Kidney (tissue), 22 donors: ENCODE measurements at places on chromosomes 6 and 20. TPM values are rescaled to one million over a fixed set of nuclear protein-coding genes. Genes with fewer than 3 reads are reported as not detected.
A peak's percentile ranks its signal among the peaks of the same experiment; 100 is the strongest.

GRCh38 chr6:34317172-34317477, 68.3 kb upstream of the SMIM29 start:
- no peaks in the 10 kb centered on the region for H3K4me1 ChIP-seq
- no peak overlapping the region for H3K4me3 ChIP-seq
- H3K27ac ChIP-seq = no peak overlapping the region
- DNase-seq = no peak
- H3K36me3 ChIP-seq = no peaks in the 10 kb centered on the region
- H3K27me3 ChIP-seq = no peaks in the 10 kb centered on the region

- no peak overlapping the region for H3K27ac ChIP-seq
- DNase-seq = no peak
- H3K27me3 ChIP-seq = no peaks in the 10 kb centered on the region
- no peaks in the 10 kb centered on the region for H3K36me3 ChIP-seq
Measured at GRCh38 chr20:59616306-59616705, 12.0 kb downstream of the PHACTR3 start.

DNA sequence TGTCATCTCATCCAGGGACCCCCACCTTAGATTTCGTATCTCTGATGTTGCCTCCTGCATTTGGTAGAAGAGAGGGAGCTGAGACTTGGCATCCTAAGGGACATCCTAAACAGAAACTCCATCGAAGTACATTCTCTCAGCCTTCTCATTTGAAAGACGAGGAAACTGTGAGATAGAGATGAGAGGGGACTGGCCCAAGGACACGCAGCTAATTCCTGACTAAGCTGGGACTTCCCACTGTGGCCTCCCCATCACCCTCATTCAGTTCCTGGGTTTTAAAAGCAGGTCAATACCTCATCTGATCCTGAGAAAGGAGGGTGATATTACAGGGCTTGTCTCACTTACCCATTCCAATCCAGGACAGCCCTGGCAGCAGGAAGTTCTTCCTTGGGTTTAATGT, 855 bp upstream of the WFDC5 start:
- no peak for DNase-seq
- H3K4me1 ChIP-seq = no peaks in the 10 kb centered on the region
- no peak overlapping the region for H3K27ac ChIP-seq
- H3K4me3 ChIP-seq = no peak overlapping the region
- no peaks in the 10 kb centered on the region for H3K27me3 ChIP-seq
- no peaks in the 10 kb centered on the region for H3K36me3 ChIP-seq

- H3K4me1 ChIP-seq = no peaks in the 10 kb centered on the region
- no peak for DNase-seq
- no peaks in the 10 kb centered on the region for H3K36me3 ChIP-seq
Measured at GRCh38 chr6:144893680-144894151, 608.6 kb downstream of the UTRN start.

- H3K4me1 ChIP-seq = peaks cover 17% of the 10 kb centered on the region
- DNase-seq = no peak
- no peak overlapping the region for H3K4me3 ChIP-seq
- no peaks in the 10 kb centered on the region for H3K27me3 ChIP-seq
- H3K27ac ChIP-seq = peak overlapping the region; percentile 71
Measured at GRCh38 chr20:63706027-63706695, 1.6 kb downstream of the ARFRP1 start.

- no peaks in the 10 kb centered on the region for H3K27me3 ChIP-seq
- H3K4me1 ChIP-seq = no peaks in the 10 kb centered on the region
- no peak for DNase-seq
- H3K36me3 ChIP-seq = peaks cover 2% of the 10 kb centered on the region
Measured at GRCh38 chr6:106560996-106561685, 68.2 kb downstream of the RTN4IP1 start.

GRCh38 chr6:6712449-6713403, 124.2 kb downstream of the LY86 start:
- H3K4me3 ChIP-seq = no peak overlapping the region
- peak overlapping the region; percentile 57 for H3K27ac ChIP-seq
- peaks cover 24% of the 10 kb centered on the region for H3K4me1 ChIP-seq
- no peaks in the 10 kb centered on the region for H3K27me3 ChIP-seq
- DNase-seq = no peak

DNA sequence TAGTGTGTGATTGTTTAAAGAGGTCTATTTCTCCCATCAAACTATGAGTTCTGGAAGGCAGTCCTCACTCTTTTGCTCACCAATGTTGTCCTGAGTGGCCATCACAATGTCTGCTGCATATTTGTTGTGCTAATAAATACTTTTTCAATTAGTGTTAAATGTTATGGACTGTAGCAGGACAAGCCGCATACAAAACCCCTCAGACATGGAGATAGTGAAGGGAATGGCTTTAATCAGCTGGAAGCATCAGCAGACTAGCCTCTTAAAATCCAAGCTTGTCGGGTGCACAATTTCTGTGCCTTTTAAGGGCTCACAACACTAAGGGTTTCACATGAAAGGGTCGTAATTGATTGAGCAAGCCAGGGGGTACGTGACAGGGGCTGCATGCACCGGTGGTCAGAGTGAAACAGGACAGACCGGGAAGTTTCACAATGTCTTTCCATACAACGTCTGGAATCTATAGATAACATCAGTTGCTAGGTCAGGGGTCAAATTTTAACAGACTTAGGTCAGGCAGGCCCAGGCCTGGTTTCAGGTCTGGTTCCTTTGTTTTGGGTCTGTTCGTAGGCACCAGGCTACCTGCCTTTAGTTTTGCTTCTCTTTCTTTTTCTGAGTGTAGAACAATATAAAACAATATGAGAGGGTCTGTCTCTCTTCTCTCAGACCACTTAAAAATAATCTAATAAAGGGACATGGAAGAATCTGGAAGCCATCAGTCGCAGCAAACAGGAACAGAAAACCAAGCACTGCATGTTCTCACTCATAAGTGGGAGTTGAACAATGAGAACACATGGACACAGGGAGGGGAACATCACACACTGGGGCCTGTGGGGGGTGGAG, 327.6 kb upstream of the HTR1E start:
- peak; percentile 4 for DNase-seq
- H3K4me3 ChIP-seq = no peak overlapping the region
- H3K4me1 ChIP-seq = no peaks in the 10 kb centered on the region

RAET1L gene
- total RNA-seq = 3.3 TPM

CRISP3 gene
- not detected for total RNA-seq

C6orf15 gene
- not detected for total RNA-seq

CDKN1A gene
- 66.2 TPM for total RNA-seq
